ENCODE measurements at places on chromosomes 12 and 14.

- no peak for DNase-seq
These were observed 8.9 kb upstream of the FOXN3 start for GRCh38 chr14:89425931-89426330.

GRCh38 chr12:14628771-14629170 is 61.1 kb upstream of the PLBD1 start:
- no peak for DNase-seq

- DNase-seq = no peak
These were observed 30.9 kb upstream of the LUM start for GRCh38 chr12:91142221-91142631.

DNA sequence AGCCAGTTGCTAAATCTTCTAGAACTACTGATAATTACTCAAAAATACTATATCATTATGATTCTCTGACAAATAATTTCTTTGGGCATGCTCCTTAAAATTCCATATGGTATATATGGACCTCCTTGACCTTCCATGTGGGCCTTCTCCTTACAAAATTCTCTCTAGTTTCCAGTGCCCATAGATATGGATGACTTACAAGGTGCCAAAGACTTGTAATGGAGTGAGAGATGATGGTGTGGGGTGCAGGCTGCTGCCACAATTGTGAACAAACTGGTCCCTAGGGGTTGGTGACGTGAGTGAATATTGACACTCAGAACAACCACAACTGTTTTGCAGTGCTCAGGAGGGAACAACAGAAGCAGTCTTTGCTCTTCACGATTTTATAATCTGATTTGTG is 378.9 kb downstream of the SNAPC1 start:
- DNase-seq = no peak

DNA sequence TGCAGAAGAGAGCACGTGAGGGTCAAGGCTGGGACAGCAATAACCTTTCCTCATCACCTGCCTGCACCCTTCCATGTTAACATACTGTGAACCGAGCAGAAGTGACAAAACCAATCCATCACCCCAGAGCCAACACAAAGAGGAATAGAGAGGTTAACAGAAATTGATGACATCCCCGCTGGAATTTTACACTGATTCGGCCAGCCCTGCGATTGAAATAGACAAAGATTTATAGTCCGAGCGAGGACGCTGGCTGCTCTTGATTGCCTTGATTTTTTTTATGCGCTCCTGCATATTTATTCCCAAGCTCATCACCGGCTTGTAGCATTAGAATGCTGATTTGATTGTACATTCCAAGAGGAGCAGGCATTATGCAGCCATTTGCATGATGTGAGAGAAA is 729.7 kb downstream of the BCL11B start:
- no peak for DNase-seq

- DNase-seq = no peak
These were observed 404.3 kb downstream of the NPAS3 start for GRCh38 chr14:33343016-33343415.
